Pancreas (tissue), 10 donors: ENCODE measurements at places on chromosomes 6 and 20. TPM values are rescaled to one million over a fixed set of nuclear protein-coding genes. Genes with fewer than 3 reads are reported as not detected.

- no peak for DNase-seq
Measured at GRCh38 chr6:94389218-94389617, 969.9 kb upstream of the EPHA7 start.

The LY6G6F gene
- total RNA-seq, result not detected

The SCRT2 gene
- 0.06 TPM for total RNA-seq

The NSFL1C gene
- total RNA-seq, result 27.3 TPM

DNA sequence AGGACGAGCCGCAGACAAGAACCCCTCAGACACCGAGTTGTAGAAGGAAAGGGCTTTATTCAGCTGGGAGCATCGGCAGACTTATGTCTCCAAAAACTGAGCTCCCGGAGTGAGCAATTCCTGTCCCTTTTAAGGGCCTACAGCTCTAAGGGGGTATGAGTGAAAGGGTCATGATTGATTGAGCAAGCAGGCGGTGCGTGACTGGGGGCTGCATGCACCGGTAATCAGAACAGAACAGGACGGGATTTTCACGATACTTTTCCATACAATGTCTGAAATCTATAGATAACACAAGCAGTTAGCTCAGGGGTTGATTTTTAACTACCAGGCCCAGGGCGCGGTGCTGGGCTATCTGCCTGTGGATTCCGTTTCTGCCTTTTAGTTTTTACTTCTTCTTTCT, 226.4 kb upstream of the PLCB4 start:
- no peak for DNase-seq

The GHRH gene
- total RNA-seq, result not detected

The APCDD1L gene
- 0.46 TPM for total RNA-seq

- no peak for DNase-seq
Measured at GRCh38 chr6:139337830-139338229, 36.6 kb downstream of the CITED2 start.

The WFDC12 gene
- not detected for total RNA-seq

DNA sequence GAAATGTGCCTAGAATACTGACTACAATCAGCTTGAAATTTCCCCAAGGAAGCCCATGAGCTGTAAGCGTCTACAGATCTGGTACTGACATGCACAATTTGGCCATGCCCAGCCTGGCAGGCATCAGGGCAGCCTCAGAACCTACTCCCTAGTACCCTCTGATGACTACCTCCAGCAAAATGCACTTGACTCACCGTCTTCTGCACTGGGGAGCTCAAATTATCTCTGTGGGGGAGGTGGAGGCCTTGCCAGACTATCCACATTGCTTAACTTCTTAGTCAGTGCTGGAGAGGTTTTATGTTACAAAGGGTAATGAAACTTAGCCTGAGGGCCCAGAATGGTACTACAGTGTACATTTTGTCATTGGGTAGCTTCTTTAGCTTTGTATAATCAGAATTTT, 126.0 kb upstream of the ADGRF1 start:
- no peak for DNase-seq

The CRISP2 gene
- 0.22 TPM for total RNA-seq

The ARMH2 gene
- total RNA-seq, result not detected

The LINC00237 gene
- total RNA-seq, result not detected

DNA sequence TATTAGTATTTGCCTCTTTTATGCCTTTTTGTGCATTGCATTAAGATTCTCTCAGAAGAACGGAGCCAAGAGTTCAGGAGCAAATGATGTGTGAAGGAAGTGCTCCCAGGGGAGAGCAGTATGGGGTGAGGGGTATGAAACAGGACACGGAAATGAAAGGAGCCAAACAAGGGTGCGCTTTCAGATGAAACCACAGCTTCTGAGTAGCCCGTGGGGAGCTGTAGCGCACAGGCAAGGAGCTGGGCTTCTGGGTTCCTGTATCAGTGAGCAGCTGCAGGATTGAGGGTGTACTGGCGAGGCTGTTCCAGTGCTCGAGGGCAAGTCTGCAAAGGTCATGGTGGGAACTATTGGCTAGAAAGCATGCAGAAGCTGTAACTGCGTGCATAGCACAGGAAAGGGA, 25.4 kb downstream of the ANKEF1 start:
- no peak for DNase-seq

DNA sequence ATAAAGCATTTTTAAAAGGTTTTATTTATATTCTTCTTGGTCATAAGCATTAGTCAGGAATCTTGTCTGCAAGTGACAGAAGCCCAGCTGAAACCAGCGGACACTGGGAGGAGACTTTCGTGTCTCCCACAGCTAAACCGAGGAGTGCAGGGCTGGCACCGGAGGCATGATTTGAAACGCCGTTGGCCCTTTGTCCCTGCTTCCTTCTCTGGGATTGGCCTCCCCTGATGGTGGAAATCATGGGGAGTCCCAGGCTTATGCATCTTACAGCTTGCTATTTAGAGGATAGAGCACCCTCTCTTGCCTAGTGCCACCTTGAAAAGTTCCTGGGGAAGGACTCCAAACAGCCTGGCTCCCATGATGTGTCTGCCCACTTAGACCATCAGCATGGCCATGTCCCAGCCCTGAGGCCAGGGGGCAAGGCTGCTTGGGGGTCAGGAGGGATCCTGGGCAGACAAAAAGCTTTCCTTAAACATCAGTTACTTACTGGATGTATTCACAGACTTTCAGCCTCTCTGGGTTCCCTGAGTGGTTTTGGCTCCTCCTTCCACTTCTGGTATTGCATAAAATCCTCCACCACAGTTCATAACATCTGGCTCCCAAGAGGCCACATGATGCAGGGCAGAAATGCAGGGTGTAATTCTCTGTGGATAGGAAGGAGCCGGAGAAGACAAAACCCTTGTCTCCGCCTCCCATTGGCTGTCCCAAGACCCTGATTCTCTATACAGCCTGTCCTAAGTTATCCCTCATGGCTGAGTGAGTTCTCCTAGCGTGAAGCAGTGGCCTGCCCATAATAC, 49.3 kb upstream of the INSM1 start:
- DNase-seq, result no peak
